ENCODE measurements at places on chromosomes 12 and 14.
A peak's percentile ranks its signal among the peaks of the same experiment; 100 is the strongest.

DNA sequence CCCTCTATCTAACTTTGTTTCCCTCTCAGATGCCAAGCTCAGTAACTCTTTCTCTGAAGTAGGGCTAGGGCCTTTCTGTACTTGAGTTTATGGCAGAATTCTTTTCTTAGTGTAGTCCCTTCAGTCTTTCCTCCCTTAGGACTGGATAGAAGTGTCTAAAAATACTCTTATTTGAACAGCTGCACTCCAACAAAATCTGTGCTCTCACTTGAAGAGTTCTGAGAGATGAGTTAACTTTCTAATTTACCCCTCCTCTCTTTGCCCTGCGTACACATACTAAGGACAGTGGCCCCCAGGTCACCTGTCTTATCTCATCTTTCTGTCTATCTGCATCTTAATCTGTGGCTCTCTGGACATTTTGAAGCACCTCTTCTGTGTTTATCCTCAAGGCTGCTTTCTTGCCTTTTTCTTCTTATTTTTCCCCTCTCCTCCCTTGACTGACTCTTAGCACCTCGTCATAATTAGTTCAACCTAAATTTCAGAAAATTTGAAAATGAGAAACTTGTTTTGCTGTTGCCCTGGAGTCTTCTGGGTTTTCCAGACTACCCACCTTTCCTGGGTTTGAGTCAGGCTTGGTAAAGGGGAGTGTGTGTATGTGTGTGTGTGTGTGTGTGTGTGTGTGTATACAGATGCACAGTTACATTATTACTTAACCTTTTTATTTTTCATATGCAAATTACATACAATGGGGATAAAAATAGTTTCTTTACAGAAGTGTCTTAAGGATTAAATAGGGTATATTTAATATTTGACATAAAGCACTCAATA lies 23.9 kb downstream of the NCKAP1L start:
- peak; percentile 29 for DNase-seq

DNA sequence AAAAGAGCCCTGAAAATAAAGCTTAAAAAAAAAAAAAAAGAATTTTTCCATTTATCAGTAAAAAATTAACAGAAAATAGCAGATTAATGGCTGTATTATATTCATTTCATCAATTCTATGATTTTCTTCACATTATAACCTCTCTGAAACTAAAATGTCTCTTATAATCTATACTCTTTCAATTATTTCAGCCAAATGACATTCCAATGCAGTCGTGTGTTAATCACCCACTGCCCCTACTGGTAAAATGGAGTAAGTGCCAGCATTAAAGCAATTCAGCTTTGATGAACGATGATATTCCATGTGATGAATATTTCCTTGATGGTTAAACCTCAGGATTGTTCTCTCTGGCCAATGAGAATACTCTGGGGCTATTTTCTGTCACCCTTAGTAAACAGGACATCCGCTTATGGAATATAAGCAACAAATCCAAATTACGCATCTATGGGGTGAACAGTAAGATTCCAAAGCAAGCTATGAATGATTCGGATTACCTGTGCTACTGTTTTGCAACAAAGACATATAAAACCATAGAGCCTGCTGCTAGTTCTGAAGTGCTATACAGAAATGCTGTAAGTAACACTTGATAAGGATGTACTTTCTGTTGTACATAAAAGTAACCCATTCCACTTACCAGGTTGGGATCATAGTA lies 20.3 kb upstream of the SYCP3 start:
- no peak for DNase-seq

GRCh38 chr12:70823182-70823976 lies 97.2 kb downstream of the PTPRR start:
- DNase-seq: no peak

- no peak for DNase-seq
Observed at GRCh38 chr14:95326987-95327386, 7.3 kb upstream of the CLMN start.

DNA sequence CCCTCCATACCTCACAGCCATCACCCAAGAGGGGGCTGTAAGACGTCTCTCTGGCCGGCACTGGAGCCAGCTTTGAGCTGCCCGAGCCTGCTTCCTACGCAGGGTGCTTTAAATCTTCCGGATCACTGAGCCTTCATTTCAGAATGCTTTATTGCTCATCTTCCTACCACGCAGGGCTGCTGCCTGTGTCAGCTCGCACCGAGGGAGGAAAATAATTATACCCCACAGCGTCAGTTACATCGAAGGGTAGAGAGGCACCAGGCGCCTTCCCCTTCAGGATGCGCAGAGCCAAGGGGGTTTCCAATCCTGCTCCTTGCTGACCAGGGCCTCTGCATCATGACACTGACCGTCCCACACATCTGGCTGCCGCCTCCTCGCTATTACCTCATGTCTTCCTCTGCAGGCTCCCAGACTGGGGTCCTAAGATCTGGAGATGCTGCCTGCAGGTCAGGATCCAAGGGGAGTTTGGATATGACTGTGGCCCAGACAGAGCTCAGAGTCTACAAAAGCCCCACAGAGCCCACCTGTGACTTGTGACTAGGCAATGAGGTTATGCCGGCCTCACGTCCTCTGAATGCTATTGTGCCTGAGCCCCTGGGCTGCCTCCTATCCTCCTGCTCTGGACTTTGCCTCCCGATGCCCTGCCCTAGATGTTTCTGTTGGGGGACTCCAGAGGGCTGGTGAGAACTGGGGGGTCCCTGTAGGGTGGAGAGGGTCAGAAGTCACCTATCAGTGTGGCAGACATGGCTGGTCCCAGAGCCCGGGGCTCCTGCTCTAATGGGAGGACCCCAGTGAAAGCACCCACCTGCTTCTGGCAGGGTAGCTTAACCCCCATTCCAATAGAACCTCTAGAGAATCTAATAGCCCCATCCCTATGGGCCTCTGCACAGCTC lies 220.3 kb upstream of the RTL1 start:
- DNase-seq: no peak
